ENCODE measurements at places on chromosomes 3 and 15. TPM values are rescaled to one million over a fixed set of nuclear protein-coding genes. Genes with fewer than 3 reads are reported as not detected.

The MESP1 gene
- 0.09 TPM for total RNA-seq

The PARP14 gene
- 77.4 TPM for total RNA-seq

The LARP6 gene
- total RNA-seq: 11.3 TPM

The ENTPD3 gene
- under 0.01 TPM for total RNA-seq

The FHIT gene
- total RNA-seq: 0.76 TPM

The CDHR4 gene
- total RNA-seq: not detected

The RAB11A gene
- total RNA-seq: 281 TPM

The SPATA12 gene
- 0.52 TPM for total RNA-seq
